ENCODE measurements at places on chromosomes 6 and 20.

DNA sequence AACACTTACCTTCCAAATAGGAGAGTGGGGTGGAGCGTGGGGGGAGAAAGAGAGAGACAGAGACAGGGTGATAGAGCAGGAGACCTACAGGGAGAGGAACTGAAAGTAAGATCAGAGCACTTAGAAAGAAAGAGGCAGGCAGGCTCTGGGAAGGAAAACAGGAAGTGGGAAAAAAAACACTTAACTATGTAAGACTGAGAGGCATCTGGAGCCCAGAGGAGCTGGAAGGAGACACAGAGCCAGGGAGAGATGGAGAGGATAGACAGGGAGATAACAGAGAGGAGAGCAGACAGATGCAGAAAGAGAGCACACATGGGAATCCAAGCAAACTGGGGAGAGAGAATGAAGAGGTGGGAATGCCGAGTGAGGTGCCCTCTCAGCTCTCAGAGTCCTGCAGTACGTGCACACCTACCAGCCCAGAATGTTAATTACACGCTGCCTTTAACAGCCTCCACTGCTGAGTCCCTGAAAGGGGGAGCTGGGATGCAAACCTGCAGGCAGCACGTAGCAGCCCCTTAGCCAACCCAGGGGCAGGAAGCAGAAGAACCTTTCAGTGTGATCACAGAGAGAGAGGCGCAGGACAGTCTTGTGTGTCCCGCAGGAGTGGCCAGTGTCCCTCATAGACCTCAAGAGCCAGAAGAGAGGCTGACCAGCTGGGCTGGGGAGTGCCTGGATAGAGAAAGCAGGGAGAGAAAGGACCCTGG is 132.7 kb upstream of the LRFN2 start:
- no peak for DNase-seq

DNA sequence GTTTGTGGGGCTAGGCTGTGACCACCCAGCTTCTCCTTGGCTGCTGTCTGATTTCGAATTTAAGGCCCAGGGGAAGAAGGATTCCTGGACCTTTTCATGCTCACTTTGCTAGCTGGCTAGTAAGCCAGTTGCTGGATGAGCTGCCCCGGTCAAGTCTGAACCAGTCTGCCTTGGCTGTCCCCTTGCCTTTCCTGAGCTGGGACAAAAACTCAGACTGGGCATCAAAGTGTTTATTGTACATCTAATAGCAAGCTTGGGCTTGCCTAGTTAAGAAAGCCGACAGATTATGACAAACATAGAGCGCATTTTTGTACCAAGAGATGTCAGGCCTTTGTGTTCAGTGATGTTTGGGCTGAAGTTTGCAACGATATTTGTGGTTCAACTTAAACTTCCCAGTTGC is 750 bp upstream of the PAK5 start:
- DNase-seq: no peak

GRCh38 chr20:62873280-62873679 is 11.7 kb upstream of the TCFL5 start:
- no peak for DNase-seq

- DNase-seq: no peak
These were observed 53.2 kb downstream of the RAMACL start for GRCh38 chr6:166533205-166533824.

DNA sequence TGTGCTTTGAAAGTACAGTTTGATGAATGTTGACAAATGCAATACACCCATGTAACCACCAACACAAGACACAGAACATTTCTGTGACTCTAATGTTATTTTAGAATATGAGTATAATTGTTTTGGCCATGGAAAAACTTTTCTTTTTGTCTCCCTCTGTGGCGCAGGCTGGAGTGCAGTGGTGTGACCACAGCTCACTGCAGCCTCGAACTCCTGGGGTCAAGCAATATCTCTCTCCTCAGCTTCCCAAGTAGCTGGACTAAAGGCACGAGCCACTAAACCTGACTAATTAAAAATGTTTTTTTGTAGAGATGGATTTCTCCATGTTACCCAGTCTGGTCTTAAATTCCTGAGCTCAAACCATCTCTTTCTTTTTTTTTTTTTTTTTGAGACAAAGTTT is 20.3 kb upstream of the BCAS4 start:
- no peak for DNase-seq

GRCh38 chr6:144434308-144434990 is 149.3 kb downstream of the UTRN start:
- peak; percentile 37 for DNase-seq

GRCh38 chr6:111291336-111292259 is 191.4 kb downstream of the REV3L start:
- DNase-seq: no peak

- no peak for DNase-seq
These were observed 20.9 kb downstream of the CCDC167 start for GRCh38 chr6:37478827-37479226.

DNA sequence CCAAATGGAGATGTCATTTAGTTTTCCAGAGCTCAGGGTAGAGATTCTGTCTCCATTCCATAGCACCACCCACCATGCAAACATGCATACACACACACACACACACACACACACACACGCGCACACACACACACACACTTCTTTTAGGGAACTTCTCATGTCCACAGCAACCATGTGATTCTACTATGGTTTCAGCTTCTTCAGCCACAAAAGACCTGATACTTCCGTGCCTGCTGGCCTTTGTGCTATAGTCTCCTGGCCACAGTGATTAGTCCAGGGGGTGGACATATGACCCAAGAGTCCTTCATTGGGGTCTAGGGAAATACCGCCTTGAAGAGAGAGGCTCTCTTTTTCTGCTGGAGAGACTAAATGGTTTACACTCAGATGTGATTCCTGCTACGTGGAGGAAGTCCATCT is 53.5 kb downstream of the CARMIL1 start:
- no peak for DNase-seq

- no peak for DNase-seq
These were observed 599.4 kb upstream of the CITED2 start for GRCh38 chr6:139973669-139974344.

DNA sequence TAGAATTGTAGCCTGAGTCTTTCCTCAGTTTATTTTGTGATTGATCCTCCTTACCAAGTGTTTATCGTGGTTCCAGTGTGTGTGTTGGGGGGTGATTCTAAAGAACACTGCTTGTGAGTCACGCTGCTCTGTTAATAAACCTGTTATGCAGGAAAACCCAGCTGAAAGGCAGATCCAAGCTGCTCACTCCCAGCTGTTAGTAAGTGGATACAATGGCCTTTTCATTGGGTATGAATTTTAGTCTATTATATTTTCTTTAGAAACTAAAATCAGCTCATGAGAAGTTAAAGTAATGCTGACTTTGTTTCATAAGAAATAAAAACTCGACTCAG is 12.2 kb upstream of the DSTN start:
- DNase-seq: no peak

GRCh38 chr20:24891546-24892393 is 57.3 kb upstream of the CST7 start:
- DNase-seq: no peak

DNA sequence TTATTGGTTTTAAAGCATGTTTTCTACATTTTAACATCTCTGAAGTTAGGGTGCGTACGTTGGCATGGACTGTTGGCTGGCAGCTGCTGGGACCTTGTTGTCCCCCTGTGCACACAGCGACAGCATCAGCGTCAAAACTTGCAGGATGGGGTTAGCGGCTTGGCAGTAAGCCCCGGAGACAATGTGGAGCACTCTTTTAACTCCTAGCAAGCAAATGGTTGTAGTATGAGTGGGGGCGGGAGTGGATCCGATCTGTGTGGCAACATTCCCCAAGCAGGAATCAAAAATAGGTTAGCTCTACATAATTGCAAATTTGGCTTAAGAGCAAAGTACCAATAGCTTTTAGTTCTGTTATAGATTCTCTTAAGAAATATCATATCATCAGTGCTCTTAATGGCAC is 70.1 kb downstream of the NRN1 start:
- no peak for DNase-seq

GRCh38 chr6:33206864-33207551 is 1.3 kb upstream of the RING1 start:
- DNase-seq: no peak

DNA sequence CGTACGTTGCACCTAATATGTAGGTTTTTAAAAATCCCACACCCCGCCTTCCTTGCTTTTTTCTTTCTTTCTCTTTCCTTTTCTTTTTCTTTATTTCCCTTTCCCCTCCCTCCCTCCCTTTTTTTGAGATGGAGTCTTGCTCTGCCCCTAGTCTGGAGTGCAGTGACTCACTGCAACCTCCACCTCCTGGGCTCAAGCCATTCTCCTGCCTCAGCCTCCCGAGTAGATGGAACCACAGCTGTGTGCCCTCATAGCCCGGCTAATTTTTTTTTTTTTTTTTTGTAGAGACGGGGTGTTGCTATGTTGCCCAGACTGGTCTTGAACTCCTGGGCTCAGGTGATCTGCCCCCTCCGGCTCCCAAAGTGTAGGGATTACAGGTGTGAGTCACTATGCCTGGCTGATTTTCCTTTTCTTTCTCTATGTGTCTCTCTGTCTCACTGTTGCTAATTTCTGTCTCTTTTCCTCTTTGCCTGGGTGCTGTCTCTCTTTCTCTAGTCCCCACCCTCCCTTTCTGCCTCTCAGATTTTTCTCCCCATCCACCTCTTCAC is 61.2 kb downstream of the SRC start:
- no peak for DNase-seq

DNA sequence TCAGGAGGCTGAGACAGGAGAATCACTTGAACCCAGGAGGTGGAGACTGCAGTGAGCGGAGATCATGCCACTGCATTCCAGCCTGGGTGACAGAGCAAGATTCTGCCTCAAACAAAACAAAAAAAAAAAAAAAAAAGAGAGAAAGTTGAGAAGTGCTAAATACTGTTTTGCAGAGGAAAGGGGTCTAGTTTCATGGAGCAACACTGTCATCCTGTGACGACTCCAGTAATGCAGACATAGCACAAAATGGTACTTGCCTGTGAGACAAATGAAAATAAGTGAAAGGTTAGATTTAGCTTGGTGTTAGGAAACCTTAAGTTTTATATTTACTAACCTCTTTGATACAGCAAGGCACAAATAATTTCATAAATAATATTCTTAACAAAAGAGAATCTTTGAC is 29.7 kb downstream of the CEP162 start:
- no peak for DNase-seq

GRCh38 chr6:43699564-43700186 is 12.1 kb upstream of the MRPS18A start:
- DNase-seq: no peak

Measured in epithelial cell of proximal tubule (primary cell).